ENCODE measurements at places on chromosomes 11 and 22.
A peak's percentile ranks its signal among the peaks of the same experiment; 100 is the strongest.

DNA sequence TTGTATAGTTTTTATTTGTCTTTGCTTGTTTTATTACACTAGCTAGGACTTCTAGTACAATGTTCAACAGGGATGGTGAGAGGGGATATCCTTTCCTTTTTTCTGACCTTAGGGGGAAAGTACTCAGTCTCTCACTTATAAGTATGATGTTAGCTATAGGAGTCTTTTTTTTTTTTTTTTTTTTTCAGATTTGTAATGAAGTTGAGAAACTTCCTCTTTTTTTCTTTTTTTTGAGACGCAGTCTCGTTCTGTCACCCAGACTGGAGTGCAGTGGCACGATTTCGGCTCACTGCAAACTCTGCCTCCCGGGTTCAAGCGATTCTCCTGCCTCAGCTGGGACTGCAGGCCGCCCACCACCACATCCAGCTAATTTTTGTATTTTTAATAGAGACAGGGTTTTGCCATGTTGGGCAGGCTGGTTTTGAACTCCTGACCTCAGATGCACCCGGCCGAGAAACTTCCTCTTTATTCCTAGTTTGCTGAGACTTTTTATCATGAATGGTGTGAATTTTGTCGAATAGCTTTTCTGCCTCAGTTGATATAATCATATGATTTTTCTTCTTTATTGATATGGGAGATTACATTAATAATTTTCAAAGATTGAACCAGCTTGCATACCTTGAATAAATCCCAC, 10.9 kb downstream of the TRIM22 start:
- no peak for DNase-seq

GRCh38 chr11:15801616-15802015, 554.7 kb downstream of the SOX6 start:
- DNase-seq = no peak

- no peak for DNase-seq
These were observed 1.2 kb downstream of the ACRV1 start for GRCh38 chr11:125679397-125679796.

DNA sequence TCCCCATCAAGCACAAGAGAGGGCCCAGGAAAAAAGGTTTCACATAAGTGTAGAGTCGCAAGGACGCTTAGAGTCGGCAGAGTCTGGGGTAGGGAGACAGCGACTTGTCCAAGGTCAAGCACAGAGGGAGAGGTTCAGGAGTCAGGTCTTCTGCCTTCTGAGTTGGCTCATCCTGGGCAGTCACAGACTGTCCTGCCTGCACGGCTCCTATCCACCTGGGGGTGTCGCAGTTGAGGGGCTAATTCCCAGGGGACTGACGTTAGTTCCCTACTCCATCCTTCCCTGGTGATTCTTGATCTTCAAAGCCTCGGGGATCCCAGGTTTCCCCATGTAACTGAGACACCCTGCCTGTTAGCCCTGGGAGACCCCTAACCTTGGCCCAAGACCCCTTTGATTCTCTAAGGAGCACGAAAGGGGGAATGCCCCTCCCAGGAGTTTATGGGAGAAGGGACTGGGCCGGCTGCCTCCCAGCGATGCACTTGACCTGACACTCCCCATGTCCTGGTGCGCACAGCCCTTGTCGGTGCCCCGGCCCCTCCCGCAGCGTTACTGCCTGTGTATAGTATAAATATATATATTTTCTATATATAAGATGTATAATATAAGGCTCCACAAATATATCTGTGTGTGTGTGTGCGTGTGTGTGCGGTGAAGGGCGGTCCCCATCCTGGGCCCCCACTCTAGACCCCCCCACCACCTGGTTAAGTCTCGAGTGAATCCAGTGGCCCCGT, 14.7 kb upstream of the TAB1 start:
- DNase-seq = peak; percentile 47

GRCh38 chr22:47592791-47593190, 830.3 kb downstream of the TBC1D22A start:
- no peak for DNase-seq

GRCh38 chr22:29710922-29711593, 8.7 kb upstream of the CABP7 start:
- DNase-seq = no peak

GRCh38 chr11:102849311-102849710, 5.9 kb upstream of the MMP3 start:
- no peak for DNase-seq

DNA sequence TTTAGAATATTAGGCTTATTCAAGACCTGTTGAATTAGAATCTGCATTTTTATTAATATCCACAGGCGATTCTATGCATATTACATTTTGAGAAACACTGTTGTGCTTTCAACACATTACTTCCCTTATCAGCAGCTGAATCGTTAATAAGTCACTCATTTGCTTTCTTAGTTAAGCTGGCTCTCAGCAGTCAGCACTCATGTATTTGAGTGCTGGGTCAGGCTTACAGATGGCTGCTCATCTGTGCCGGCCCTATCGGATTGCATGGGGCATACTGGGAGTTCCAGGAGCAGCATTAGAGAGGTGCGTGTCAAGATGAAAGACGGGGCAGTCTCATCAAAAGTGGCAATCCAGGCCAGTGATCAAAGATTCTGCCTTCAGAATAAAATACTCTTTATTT, 10.8 kb upstream of the OR51L1 start:
- no peak for DNase-seq

DNA sequence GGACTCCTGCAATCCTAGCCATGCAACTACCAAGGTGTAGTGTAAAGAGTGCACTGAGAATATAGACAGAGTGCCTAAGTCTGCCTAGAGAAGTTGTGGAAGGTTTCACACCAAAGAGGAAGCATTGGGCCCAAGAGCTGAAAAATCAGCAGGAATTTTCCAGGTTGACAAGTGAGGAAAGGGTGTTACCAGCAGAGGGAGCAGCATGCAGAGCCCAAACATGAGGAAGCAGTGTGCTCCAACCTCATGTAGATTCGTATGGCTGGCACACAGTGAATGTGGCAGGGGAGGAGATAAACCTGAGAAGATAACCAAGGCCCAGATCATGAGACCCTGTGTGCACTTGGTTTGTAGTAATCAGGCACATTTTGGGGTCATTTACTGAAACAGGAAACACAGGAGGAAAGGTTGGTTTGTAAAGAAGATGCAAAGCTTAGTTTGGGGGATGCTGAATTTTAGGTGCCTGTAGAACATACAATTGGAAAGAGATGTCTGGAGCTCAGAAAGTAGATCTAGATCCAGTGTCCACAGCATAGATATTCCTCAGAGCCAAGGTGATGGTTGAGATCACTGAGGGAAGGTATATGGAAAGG, 1.7 kb downstream of the HPX start:
- DNase-seq = no peak

GRCh38 chr11:120815319-120816100, 208.4 kb upstream of the TBCEL start:
- no peak for DNase-seq

DNA sequence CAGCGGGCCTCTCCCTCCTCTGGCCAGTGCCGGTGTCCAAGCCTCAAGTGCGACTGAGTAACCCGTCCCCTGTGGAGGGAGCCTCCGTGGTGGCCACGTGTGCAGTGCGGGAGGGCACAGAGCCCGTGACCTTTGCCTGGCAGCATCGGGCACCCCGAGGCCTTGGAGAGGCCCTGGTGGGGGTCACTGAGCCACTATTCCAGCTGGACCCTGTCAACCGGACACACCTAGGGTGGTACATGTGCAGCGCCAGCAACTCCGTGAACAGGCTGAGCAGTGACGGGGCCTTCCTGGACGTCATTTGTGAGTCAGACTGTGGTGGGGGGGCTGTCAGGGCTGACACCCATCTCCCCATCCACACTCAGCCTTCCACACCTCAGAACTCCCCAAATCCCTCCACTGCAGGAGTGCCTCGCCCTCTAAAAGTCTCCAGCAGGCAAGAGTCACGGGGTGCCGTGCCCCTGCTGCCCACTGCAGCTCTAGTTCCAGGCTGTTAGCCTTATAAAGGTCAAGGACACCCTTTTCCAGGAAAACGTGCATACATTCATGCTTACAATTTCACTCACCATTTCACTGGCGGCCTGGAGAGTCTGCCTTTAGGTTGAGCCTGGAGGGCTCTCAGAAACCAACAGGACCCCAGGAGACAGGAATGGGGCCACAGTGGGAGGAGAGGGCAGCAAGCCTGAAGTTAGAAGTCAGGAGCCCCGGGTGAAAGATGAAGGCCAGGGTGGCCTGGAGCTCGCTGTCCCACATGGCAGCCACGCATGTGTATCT, 2.6 kb downstream of the VSIG10L2 start:
- no peak for DNase-seq

GRCh38 chr11:131947511-131947910, 577.1 kb downstream of the NTM start:
- DNase-seq = no peak

- DNase-seq = no peak
These were observed 20.6 kb downstream of the CLMP start for GRCh38 chr11:123174196-123175183.

DNA sequence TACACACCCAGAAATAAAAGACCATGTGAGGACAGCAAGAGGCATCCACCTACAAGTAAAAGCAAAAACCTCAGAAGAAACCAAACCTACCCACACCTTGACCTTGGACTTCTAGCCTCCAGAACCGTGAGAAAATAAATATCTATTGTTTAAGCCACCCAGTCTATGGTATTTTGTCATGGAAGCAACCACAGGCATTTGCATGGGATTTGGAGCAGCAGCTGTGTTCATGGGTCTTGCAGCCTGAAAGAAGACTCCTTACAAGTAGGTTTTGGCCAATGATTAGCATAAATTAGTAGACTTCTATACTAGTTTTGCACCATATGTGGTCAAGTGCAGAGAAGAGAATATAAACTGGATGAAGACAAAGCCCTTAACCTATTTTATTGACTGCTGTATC, 27.9 kb downstream of the FSHB start:
- DNase-seq = no peak

DNA sequence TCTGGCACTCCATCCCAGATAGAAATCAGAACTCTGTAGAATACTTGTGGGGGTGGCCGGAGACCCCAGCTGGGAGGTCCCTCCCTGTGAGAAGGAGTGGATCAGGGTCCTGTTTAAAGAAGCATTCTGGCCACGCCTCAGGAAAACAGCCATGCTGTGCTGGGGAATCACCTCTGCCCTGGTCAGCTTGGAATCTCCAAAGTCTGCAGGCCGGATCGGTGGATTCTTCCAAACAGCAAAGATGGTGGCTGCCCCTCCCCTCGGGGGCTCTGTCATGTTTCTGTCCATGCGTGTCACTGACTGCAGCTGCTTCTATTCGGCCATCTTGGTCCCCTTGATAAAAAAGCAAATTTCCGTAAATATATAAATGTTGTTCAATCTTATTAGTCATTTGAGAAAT, 365.9 kb downstream of the JRKL start:
- DNase-seq = no peak

- DNase-seq = no peak
These were observed 67.7 kb downstream of the APOL5 start for GRCh38 chr22:35785181-35785923.

GRCh38 chr22:37549704-37550059, 10.6 kb upstream of the CDC42EP1 start:
- DNase-seq = no peak

DNA sequence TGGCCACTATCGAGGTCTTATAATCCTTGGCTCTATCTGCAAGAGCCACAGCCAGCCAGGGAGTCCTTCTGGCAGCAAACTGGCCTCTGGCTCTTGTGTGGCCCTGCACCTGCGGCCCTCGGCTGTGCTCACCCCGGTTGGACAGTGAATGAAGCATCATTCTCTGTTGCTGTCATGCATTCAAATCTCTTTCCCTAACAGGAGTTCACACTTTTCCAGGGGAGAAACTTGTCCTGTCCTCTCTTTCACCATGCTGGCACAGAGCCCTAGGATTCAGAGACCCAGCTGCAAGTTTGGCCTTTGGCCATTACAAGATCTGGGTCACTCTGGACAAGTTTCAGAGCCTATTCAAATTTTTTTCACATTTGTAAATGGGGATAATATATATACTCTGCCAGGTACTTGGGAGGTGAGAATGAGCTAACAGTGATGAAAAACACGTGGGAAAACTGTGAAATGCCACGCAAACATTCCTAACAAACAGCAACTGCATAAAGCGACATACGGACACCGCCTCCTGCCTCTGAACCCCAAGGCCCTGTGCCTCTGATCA, 34.2 kb downstream of the TMEM184B start:
- no peak for DNase-seq

DNA sequence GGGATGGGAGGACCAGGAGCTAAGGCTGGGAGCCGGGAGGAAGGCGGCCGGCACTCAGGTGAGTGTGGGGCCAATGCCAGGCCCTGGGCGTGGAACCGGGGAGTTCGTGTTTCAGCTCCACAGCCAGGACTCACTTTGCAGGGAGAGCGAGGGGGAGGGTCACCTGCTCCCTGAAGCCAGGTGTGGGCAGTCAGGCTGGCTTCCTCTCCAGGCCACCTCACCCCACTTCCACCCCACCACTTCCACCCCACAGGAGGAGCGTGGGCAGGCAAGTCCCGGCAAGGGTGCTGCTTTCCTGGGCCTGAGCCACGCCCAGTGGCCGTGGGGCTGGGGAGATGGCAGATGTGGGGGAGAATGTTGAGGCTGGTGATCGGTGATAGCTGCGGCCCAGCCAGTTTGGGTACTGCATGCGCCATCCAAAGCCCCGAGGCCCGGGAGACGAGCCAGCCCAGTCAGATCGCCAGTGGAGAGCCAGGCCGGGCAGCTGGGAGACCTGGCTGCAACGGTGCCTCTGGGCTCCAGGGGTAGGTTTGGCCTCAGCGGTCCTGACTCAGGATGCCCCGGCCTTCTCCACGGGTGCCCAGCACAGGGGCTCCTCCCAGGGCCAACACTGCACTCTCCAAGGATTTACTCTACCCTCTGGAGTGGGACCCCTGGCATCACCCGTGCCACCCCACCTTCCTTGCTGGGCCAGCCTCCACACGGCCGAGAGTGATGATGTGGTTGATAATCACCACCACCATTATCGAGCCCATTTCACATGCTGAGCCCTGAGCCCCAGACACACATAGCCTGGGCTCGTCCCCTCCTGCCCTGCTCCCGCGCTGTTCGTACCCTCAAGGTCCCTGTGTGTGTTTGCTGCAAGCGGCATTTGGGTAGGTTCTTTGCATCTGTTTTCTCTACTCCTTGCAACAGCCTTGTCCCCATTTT, 93.8 kb downstream of the WNT7B start:
- DNase-seq = no peak

GRCh38 chr11:45163956-45164575, 17.6 kb downstream of the PRDM11 start:
- no peak for DNase-seq

DNA sequence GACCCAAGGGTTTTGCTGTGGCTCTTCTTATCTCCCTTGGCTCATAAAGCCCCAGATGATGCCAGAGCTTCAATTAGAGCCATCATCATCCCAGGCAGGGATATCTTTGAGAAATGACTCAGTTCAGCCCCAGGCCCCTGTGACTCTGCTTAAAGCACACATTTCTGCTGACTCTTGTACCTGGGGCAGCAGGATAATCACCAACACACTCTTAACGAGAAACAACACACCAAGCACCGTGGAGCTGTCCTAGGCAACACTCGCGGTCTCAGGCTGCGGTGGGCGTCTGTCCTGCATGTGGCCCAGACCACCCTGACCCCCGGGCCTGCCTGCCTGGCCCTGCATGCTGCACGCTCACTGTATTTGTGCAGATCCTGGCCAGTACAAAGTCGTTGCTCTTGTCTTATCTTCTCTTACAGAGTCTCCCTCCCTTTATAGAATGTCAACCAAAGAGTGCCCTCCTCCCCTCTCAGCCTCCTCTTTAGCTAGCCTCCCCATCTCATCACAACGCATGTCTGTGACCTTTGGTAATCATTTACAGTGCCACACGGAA, 114.2 kb upstream of the PARVA start:
- no peak for DNase-seq

GRCh38 chr22:26333088-26333800, 95.8 kb upstream of the ASPHD2 start:
- no peak for DNase-seq

- peak; percentile 64 for DNase-seq
These were observed 100.3 kb upstream of the AKIP1 start for GRCh38 chr11:8810540-8811301.

- no peak for DNase-seq
These were observed 627.2 kb upstream of the LUZP2 start for GRCh38 chr11:23869671-23870070.
